ENCODE measurements at places on chromosomes 2 and 18.

GRCh38 chr18:63262369-63263335 is 56.9 kb downstream of the BCL2 start:
- DNase-seq = no peak

- DNase-seq = no peak
These were observed 9.7 kb downstream of the SNED1 start for GRCh38 chr2:241007880-241008710.

- DNase-seq = no peak
These were observed 45.1 kb upstream of the ZNF396 start for GRCh38 chr18:35422237-35422636.

- DNase-seq = no peak
These were observed 76.0 kb downstream of the TGIF1 start for GRCh38 chr18:3525870-3526420.

DNA sequence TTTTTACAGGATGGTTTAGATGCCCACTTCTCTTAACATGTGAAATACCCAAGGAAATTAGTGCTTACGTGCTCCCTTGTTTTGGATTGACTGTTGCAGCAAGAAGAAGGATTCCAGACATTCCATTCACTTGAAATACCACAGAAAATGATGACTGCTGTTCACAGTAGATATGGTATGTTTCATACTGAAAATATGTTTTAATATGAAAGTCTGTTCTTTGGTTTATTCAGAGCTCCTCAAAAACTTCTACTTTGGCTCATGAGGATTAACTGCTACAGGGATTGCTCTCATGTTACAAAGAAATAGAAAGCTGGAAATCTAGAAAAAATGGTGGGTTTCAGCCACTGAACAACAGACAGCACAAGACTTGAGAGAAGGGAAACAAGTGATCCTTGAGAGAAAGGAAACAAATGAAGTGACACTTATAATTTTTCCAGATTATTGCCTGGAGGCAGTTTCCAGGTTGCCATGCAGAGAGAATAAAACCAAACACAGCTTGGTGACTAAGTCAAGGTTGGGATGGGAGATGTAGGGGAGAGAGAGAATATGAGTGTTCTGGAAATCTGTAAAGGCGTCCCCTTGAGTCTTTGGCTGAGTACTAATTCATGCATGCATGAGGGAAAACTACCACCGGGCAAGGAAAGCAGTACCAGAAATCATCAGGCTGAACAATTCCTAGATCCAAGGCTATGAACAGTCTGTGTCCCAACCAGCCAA is 348.1 kb downstream of the CLIP4 start:
- no peak for DNase-seq

DNA sequence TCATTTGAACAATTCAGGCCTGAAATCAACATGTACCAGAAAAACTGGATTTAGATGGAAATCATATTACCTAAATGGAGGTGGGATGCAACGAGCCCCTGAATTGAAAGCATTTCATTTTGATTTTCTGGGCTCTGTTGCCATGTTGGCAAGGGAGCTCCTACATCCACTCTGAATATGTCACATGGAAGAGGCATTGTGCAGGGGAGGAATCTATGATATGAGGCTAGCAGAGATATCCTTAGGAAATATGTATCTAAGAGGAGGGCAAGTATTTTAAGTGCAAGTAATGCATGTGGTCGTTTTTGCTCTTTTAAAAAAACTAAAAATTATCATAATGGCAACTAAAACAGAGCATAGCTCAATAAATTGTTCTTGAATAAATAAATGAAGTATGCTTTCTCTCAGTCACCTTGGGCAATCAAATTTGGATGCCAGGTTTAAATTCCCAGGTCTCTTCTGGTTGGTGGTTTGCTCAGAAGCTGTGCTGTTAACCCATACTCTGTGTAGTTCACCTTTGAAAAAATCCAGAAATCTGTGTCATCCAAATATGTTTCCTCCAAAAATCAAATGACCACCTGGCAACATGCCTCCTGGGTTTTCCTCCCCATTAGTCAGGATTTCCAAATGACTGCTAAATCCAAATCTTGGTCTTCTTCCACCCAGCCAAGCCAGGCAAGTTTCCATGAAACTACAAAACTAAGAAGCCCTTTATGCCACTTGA is 6.5 kb upstream of the LGALSL start:
- DNase-seq = no peak

DNA sequence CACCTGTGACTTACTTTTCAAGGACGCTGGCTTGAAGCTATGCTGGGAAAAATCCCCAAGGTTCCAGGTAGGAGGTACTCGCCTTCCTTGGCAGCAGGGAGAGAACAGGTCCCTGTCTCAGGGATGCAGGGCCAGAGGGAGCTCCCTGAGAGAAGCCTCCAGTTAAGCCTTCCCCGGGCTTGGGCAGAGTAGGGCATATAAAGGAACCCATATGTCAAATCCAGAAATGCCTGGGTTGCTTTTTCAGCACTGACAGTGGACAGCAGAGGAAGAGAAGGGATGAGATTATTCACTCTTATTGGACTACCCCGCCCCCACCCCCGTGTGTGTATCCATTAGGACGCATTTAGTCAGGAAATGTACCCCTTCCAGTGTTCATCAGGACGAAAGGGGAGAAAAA is 89.3 kb upstream of the TEX51 start:
- no peak for DNase-seq

GRCh38 chr2:181047829-181048228 is 67.4 kb downstream of the UBE2E3 start:
- no peak for DNase-seq

DNA sequence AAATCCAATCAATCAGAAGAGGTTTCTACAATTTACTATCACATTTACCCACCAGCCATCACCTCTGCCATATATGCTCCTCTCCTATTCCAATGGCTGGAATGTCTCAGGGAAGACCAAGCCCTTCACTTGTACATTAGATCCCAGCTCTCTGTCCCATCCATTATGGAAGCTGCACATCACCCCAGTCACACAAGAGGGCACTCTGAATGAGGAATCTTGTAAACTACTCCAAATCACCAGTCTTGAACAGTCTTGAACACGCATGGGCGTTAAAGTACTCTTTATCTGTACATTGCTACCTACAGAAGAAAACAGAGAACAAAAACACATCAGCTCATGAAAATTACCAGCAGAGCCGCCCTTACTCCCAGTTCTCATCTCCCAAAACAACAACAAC is 38.7 kb downstream of the ZC3H8 start:
- no peak for DNase-seq

DNA sequence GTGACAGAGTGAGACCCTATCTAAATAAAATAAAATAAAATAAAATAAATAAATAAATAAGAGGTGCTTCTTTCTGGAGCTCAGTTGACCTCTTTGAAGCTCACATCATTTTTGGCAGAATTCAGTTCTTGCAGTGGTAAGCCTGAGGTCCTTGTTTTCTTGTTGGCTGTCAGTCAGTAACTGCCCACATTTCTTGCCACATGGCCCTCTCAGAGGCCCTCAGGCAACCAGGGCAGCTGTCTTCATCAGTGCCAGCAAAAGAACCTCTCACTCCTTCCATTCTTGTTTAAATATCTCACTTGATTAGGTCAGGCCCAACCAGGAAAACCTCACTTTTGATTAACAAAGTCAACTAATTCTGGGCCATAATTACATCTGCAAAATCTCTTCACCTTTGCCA is 53.2 kb downstream of the RAPGEF4 start:
- no peak for DNase-seq

GRCh38 chr18:48408111-48408726 is 964 bp downstream of the ZBTB7C start:
- DNase-seq = no peak

DNA sequence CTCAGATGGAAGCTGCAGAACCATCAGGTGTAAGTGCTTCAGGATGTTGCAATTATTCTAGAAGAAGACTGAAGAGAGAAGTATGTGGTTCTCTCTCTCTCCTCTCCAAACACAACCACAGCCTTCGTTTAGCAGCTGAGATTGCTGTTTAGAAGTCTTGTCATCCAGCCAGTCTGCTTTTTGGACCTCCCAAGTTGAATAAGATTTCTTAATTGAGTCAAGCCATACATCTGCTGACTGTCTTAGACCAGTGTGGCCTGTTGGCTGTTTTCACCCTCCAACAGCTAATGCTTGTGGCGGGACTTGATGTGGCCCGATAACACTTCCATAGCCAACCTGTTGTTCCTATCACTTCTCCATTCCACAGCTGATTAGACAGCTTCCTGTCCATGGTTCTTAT is 91.3 kb upstream of the TMEM17 start:
- no peak for DNase-seq

GRCh38 chr2:18926631-18927524 is 337.5 kb upstream of the NT5C1B start:
- DNase-seq = no peak

GRCh38 chr2:132740081-132740720 is 70.2 kb upstream of the LYPD1 start:
- no peak for DNase-seq

DNA sequence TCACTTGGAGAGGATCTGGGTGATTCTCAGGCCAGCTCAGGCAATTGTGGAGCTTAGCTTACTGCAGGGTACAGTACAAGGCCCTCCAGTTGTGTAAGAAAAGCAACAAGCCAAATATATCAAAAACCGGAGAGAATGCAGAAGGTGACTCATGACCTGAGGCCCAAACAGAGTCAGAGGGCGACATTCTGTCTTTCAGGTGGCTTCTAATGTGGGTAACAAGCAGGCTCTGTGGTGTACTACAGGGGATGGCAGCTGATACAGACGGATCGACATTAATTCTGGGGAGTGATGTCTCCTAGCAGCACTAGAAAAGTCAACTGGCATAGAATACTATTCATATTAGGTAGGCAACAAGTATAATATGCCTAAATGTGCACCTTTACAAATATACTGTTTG is 219.5 kb upstream of the SOX11 start:
- no peak for DNase-seq

DNA sequence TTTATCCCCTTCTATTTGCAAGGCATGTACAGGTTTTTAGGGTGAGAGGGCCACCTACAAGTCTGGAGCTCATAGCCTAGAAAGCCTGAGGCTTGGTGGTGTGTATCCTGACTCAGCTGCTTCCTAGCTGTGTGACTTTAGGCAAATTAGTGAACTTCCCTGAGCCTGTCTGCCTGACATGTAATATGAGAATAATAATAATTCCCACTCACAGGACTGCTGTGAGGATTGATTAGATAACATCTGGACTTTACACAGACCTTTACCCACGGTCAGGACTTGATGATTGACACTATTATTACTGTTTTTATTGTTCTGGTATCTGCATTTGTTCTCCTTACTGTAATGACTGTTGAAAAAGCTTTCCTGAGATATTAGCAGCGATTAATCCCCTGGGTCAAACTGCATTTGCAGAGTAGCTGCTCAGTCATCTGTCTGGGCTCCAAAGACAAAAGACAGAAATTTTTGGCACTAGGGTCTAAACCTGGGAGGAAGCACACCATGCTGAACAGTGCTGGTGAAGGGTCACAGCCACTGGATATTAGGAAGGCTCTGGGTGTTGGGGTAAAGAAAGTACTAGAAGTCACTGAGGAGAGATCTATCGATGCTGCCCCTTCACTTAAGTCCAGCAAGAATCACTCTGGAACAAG is 276.5 kb upstream of the FN1 start:
- DNase-seq = no peak

GRCh38 chr2:201852462-201852861 is 46.1 kb downstream of the CDK15 start:
- no peak for DNase-seq

DNA sequence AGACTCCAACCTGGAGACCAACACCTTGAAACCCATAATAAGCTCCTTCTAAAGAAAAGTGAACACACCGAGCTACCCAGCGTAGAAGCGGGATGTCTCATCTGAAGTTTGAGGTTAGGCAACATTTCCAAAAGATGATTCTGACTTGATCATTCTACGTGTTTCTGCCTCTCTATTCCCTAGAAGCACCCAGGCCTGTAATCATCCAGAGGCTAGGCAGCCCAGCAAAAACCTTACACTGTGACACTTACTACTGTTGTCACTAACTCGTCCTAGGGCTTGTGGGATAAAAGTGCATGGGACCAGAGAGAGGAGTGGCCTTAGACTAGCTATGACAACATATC is 1.4 kb downstream of the ZBTB14 start:
- DNase-seq = no peak

DNA sequence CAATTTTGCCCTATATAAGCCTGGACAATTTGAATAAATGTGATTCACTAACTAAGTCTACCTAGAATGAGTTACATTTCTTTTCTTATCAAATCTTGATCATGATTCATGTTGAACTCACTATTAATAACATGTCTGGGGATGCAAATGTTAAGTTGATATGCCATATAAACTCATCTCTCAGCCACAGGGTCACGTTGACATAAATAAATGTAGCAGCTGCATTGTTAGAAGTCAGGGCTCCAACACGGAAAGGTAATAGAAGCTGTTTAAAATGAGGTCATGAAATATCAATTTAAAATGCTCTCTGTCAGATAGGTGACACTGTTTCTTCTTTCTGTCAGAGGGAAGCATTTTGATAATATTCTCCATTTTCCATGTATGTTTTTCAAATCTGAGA is 521.9 kb downstream of the CCDC85A start:
- DNase-seq = no peak

GRCh38 chr2:227036527-227036926 is 127.5 kb downstream of the COL4A4 start:
- no peak for DNase-seq

DNA sequence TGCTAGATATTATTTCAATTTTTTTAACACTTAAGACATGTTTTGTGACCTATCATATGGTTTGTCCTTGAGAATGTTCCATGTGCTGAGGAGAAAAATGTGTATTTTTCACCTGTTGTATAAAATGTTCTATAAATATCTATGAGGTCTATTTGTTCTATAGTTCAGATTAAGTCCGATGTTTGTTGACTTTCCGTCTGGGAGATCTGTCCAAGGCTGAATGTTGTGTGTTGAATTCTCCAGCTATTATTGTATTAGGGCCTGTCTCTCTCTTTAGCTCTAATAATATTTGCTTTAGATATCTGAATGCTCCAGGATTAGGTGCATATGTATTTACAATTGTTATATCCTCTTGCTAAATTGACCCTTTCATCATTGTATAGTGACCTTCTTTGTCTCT is 144.1 kb downstream of the NYAP2 start:
- no peak for DNase-seq

DNA sequence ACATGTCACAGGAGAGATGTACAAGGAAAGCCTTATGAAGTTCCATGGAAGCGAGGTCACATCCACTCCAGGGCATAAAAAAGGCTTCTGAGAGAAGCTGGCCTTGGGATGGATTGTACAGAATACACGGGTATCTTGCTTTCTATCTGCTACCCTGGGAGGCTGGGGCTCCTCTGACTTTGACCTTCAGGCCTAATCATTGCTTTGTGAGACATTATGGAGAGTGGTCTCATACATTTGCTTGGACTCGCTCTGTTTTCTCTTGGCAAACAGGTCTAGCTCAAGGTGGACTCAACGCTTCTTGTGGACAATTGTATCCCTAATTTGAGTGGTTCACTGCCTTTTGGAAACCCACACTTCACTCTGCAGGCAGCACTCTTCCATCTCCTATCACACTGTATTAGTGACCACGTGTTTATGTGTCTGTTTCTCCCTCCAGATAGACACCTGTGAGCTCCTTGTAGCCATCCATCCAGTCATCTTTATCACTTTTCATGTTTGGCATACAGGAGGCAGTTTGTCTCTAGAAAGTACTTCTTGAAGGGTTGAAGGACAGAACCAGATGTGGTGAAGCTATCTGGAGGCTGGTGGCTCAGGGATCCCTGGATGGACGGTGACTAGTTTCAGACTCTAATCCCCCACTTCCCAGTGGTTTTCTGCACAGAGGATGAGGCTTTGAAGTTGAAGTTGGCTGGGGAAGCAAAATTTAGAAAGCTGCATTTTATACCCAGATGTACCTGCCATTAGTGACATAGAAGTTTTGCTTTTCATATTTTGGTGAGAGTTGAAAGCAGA is 267.8 kb downstream of the CYRIA start:
- no peak for DNase-seq
